ENCODE measurements at places on chromosomes 16 and 17. TPM values are rescaled to one million over a fixed set of nuclear protein-coding genes. Genes with fewer than 3 reads are reported as not detected.
A peak's percentile ranks its signal among the peaks of the same experiment; 100 is the strongest.

The VWA3A gene
- not detected for total RNA-seq

The CLDN6 gene
- not detected for total RNA-seq

The CLEC18A gene
- total RNA-seq, result 1.7 TPM

The SPATA32 gene
- total RNA-seq, result 0.13 TPM

The GEMIN4 gene
- total RNA-seq, result 40.7 TPM

DNA sequence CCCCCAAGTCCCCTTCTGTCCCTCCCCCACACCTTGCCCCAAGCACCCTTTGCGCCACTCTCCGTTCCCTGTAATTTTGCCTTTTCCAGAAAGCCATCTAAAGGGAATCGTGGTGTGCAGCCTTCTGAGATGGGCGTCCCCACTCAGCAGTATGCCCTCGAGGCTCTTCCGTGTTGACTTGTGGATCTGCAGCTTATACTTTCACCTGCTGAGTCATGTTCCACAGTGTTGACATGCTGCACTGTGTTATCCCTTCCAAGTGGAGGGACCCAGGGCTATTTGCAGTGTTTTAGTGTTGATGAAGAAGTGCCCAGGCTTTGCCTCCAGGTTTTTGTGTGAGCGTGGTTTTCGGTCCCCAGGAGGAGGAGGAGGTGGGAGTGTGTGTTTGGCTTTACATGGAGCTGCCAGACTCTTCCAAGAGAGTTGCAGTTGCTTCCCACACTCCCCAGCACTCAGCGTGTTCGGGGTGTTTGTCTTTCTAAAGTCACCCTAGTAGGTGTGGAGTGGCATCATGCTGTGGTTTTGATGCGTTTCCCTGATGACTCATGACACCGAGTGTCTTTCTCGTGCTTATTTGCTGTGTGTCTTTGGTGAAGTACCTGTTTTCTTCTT lies 32.1 kb upstream of the JPT2 start:
- peak; percentile 94 for ATAC-seq

DNA sequence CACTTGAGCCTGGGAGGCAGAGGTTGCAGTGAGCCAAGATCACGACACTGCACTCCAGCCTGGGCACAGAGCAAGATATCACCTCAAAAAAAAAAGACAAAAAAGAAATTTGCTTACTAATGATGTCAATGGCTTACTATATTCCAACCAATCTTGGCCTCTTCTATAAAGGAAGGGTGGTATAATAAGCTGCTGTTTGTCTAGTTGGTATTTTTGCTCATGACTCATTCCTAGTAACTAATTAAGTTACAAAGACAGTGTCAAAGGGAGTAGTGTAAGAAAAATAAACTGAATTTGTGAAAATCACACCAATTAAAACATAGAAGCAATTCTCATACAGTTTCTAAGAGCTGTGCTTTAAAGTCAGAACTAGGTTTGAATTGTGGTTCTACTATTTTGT lies 82.5 kb downstream of the NLK start:
- no peak for ATAC-seq

- ATAC-seq, result peak; percentile 14
Measured at GRCh38 chr17:34386697-34387550, 23.9 kb upstream of the CCL1 start.
